ENCODE measurements at places on chromosomes 16 and 17. TPM values are rescaled to one million over a fixed set of nuclear protein-coding genes. Genes with fewer than 3 reads are reported as not detected.

DNA sequence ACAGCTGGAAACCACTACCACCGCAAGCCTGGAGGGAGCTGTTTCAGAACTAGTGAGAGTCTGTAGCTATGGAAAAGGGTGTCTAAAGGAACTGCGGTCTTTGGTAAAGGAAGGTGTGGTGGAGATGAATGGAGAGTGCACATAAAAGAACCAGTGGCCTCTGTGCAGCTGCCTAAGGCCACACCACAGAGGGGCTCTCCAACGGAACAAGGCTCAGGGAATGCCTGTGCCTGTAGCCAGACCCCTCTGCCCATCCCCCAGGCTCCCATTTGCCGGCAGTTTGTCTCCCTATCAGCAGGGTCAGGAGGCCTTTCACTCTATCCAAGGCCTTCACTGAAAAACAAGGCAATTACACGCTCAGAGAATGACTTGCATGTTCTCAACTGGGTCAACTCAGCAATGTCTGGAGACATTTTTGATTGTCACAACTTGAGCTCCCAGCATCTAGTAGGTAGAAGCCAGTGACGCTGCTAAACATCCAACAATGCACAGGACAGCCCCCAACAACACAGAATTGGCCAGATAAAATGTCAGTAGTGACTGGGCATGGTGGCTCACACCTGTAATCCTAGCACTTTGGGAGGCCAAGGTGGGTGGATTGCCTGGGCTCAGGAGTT, 3.3 kb upstream of the FDXR start:
- no peak for DNase-seq

GRCh38 chr17:3762922-3763776, 37.8 kb downstream of the ITGAE start:
- DNase-seq = peak; percentile 24

GRCh38 chr17:48102798-48103715, 1.8 kb upstream of the CBX1 start:
- peak; percentile 20 for DNase-seq

DNA sequence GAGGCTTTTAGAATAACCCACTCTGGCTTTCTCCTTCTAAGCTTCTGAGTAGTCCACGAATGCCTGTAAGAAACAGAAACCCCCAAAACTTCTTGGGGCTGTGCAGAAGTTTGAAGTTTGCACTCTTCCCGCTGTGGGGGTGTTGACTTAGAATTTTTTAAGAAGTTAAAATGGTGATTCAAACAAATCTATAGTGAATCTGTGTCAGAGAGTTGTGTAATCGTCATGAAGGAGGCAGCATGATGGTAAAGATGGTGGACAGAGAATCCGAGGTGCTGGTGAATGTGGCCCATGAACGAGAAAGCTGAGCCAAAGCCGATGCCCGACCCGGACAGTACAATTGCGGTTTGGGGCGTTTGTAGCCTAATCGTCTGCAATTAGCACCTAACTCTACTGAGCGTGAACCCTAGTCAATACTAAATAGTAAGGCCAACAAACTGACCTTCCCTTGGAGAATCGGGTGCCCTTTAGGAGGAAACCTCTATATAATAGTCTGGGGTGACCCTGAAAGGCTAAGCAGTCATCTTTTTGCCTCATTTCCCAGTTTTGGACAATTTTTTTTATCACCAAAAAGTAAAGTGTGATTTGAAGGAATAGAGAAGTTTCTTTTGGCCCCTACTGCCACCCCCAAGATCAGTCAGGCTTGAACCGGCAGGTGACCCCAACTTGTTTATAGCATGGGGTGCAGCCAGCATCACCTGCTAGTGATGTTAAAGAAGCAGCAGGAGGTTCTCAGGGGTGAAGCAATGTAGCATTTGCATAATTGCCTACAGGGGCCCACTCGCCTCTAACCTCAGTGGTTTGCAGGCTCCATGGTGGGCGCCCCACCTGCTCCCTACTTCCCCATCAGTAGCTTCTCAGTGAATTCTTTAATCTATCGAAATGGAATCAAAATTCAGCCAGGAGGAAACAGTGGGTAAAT, 11.2 kb downstream of the IRF8 start:
- DNase-seq = no peak

DNA sequence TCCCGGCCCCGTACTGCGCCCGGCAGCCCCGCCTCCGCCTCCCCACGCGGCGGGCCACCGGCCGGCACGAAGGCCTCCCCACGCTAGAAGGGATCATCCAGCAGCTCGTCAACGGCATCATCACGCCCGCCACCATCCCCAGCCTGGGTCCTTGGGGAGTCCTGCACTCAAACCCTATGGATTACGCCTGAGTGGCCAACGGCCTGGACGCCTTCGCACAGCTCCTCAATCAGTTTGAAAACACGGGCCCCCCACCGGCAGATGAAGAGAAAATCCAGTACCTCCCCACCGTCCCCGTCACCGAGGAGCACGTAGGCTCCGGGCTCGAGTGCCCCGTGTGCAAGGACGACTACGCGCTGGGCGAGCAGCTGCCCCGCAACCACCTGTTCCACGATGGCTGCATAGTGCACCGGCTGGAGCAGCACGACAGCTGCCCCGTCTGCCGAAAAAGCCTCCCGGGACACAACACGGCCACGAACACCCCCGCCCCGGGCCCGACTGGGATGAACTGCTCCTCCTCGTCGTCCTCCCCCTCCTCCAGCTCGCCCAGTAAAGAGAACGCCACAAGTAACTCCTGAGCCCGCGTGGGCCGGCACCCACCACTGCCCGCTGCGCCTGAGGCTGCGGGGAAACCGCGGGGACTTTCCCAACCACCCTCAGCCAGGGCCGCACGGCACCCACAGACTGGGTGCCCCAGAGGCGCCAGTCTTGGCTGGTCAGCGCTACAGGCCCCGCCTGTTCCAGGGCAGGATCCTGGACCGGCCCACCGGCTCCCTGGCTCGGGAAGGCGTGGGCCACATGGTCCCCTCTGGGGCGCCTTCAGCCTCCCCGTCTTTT, 39.0 kb upstream of the AKAP1 start:
- DNase-seq = peak; percentile 19

Gene TRIM72
- total RNA-seq = 0.11 TPM
